ENCODE measurements at places on chromosomes 7 and 10.
A peak's percentile ranks its signal among the peaks of the same experiment; 100 is the strongest.

DNA sequence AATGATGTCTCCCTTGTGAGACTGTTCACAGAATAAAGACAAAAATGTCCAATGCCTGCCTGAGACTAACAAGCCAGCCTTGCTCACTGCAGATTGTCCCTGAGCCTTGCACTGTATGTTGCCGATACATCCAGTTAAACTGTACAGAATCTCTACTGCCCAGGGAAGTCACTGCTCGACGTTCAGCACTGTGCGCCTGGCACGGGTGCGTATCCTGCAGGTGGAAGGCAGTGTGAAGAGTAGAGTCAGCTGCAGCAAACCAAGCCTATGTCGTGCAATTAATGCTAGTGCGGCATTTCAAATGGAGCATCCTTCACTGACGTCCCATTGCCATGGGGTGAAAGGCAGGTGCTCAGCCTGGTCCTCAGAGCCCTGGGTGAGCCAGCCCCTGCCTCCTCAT, 132.9 kb downstream of the TNS3 start:
- no peak for DNase-seq

GRCh38 chr7:12715372-12716133, 28.1 kb downstream of the ARL4A start:
- peak; percentile 100 for DNase-seq

DNA sequence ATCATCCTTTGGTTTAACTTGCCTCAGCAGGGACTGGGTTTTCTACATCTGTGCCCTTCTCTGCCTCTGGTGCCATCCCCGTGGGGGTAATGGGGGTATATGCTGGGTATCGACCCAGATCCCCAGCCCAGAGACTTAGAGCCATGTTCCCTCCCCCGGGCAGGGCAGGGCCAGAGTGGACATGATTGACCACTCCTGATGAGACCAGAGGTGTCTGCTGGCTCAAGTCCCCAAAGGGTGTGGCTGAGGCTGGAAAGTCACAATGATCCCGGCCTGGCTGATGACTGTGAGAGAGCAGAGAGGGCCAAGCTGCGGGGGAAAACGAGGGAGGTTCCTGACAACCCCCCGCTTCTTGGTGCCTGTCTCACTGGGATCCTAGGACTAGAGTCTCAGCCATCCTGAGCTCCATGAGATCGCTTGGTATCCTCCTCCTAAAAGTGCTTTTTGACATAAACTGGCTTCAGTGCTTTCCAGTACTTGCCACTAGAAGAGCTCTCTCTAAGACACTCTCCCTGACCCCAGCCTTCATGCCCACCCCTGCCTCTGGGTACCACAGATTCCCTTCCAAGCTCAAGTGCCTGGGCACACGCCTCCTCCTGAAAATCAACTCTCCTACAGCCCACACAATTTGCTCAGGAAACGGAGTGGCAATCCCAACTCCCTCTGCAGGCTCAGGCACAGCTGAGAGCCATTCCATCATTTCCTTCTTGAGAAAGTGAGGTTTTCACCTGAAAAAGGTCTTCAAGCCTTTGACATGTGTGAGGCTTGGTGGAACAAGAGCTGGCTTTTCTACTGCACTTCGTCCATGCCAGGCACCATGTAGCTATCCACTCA, 33.9 kb downstream of the DRGX start:
- no peak for DNase-seq

DNA sequence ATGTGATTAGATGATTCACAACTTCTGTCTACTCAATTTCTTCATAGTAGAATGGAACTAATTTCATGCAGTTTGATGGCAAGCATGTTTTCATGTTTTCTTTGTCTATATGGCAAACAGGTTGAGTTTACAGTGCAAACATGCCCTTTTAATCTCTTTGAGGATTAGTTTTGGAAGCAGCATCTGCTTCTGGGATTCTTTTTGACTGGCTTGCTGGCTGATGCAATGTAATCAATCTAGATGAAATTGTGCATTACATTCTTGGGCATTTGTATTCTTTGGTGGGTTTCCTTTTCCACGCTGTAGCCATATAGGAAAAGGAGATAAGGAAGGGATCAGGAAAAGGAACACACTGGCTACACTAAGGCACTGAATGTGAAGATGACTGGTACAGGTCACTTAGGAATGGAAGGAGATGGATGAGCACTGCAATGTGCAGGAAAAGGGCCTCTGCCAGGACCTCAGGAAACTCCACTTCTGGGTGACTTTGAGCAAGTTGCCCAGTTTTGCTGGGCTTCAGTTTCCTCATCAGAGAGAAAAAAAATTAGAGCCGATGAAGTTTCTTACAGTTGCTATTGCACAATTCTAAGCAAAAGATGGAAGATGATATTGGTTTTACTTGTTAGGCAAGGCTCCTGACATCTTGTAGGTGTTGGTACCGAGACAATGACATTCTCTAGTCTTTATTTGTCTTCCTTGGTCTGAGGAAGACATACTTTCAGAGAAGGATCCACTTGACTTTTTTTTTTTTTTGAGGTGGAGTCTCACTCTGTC, 269.1 kb downstream of the SUGCT start:
- peak; percentile 6 for DNase-seq

DNA sequence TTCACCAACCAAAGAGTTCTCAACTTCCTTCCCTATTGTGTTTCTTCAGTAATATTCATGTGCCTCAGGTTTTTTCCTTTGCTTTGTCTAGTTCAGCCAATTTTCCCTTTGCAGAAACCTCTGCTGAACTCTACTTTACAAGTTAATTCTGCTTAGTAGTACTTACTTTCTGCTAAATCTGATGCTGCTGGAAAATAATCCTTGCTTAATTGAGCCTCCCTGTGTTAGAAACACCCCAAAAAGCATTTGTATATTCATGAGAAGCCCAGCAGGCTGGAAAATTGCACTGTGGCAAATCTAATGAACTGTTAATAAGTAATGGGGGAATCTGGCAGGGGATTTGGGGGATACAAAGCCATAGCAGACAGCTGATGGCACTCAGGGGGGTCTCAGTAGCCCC, 78.5 kb downstream of the CDCA7L start:
- no peak for DNase-seq

DNA sequence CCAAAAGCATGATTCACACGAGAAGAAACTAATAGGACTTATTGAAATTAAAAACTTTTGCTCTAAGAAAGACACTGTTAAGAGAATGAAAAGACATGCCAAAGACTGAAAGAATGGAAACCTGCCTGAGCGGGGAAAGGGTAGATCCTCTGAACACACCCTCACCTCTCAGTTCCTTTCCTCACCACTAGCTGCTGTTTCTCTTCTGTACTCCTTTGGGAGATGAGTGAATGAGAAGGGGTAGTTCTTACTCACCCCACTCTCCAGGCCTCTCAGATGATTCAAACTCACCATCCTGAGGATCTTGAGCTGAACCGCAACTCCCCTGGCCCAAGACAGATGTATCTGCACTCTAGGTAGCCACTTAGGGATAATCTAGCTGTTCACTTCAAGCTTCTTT, 41.9 kb downstream of the IQUB start:
- DNase-seq: no peak

DNA sequence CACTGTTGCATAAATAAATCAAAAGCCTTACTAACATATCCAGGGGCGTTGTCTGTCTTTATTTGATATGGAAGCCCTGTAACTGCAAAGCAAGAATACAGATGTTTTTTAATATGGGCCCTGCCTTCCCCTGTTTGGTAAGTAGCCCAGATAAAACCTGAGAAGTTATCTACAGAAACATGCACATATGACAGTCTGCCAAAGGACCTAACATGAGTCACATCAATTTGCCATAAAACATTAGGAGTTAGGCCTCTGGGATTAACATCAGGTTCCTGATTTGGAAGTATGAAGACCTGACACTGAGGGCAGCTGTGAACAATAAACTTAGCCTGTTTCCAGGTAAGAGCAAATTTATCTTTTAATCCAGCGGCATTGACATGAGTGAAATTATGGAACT, 1588.8 kb downstream of the REEP3 start:
- no peak for DNase-seq

DNA sequence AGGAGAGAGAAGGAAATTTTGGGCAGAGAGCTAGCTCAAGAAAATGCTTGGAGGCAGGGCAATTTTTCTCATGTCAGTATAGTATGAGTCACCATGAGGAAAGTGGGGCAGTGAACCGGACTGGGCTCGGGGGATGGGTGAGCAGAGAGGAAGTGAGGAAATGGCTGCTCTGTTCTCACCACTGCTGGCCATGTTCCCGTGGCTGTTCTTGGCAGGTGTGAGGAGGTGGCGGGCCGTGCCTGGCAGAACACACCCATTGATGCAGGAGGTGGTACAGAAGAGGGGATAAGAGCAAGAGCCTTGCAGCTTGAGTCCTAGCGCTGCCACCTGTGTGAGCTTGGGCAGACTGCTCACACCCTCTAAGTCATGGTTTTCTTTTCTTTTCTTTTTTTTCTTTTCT, 304.4 kb upstream of the LYZL1 start:
- DNase-seq: peak; percentile 64

DNA sequence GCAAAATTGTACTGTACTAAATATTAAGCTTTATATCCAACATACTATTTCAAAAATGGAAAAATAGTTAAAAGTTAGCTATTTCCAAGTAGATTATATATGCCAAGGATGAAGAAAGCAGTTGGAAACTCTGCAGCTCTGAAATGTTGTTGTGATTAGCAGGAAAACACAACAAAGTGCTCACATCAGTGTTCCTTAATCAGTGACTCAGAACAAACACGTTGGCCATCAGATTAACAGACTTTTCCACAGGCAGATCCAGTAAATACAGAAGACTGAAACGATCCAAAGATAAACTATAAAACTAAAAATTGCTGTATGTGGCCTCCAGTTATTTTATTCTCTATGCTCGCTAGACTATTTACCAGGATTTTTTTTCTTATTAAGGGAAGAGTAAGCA, 99.6 kb upstream of the SEMA3D start:
- DNase-seq: no peak

GRCh38 chr10:15504101-15504840, 133.2 kb upstream of the FAM171A1 start:
- no peak for DNase-seq

GRCh38 chr10:4849555-4850242, 23.7 kb downstream of the AKR1E2 start:
- DNase-seq: peak; percentile 85

- DNase-seq: peak; percentile 24
Measured at GRCh38 chr10:122407375-122408125, 33.0 kb downstream of the PLEKHA1 start.

GRCh38 chr7:100694098-100694745, at the start of gene GIGYF1:
GIGYF1 (minus strand) TSS chr7:100694250; CDS start chr7:100688238, 6,012 bp downstream.
- DNase-seq: no peak

- DNase-seq: no peak
Measured at GRCh38 chr10:23337616-23338015, 7.0 kb downstream of the C10orf67 start.

DNA sequence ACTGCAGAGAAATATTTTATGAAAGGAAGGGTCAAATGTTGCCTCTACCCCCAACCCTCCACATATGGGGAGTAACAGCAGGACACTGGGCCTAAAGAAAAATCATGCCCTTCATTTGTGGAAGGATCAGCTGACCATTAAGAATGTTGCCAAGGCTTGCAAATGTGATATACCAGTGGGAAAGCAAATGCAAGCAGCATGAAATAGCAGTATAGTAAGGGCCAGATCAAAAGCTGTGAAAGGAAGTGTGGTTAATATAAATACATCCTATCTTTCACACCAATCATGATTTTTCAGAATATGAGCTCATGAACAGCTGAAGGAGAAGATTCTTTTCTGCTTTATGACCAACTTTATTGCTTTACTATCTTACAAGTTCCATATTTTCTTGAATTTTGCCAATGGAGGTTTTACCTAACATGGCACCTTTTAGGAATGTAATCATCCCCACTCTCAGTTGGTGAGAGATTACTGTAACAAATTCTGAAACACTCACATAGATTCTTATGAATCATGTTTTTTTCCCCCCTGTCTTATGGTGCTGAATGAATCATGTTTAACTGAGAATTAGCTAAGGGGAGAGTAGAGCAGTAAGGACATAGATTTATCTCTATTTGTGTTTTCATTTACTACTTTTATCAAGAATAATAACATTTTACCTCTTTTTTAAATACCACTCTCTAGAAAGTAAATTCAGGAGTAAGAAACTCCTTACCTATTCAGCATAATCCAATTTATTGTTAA, 12.1 kb upstream of the ATAD1 start:
- DNase-seq: no peak

DNA sequence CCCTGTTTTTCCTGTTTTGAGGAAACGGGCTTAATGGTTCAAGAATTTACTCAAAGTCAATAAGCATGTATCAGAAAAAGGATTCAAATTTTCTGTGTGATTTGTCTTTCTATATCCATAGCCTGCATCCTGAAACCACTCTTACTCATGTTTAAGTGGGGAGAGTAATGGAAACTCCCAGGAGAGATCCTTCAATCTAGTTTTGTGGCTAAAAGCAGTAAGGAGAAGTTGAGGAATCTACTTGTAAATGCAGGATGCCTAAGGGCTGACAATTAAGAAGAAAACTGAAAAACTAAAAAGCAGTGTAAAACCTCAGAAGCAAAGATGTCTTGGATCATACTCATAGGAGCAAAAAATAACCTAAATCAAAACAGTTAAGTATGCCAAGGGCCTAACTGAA, 68.1 kb upstream of the GRID1 start:
- no peak for DNase-seq

DNA sequence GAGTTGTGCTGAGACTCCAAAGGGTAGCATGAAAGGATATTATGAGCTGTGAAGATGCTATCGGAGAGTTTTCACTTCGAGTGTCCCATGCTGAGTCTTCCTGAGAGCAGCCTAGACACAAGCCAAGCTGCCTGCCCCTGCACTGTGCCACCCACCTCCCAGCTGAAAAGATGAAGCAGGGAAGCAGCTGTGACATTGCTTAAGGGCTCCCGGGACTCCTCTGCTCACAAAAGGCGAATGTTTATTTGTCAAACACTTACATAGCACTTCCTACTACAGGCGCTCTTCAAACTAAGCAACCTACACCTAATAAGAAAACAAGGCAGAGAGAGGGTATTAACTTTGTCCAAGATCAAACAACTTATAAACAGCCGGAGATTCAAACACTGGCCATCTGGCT, 95.6 kb downstream of the OSBPL3 start:
- DNase-seq: no peak

- DNase-seq: no peak
Measured at GRCh38 chr7:44922351-44922694, 37.0 kb upstream of the PURB start.

DNA sequence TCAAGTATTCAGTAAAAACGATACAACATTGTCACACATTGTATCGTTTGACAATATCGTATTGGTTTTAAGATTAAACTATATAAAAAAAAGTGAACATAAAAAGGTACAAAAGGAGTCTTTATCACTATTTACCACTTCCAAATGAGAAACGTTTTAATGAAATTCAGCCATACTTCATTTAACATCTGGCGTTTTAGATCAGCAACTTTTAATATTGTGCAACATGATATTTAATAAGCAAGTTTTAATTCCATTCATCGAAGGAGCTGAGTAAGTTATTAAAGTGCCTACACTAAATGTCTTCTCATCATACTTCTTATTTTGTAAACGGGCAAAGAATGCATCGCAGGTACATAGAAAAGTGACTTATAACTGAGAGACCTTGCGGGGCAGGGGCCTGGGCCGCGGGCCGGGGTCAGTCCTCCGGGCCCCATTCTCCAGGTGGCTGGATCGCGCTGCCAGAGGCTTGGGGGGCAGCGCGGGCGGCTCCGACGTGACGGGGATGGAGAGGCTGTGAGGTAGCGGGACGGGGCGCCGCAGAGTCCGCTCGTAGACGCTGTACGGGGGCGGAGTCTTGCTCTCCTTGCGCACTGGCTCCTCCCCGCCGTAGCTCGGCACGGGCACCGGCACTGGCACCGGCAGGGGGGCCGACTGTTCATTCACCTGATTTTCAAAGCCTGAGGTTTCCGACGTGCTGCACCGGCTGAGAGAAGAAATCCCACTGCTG, 165.8 kb upstream of the IMMP2L start:
- no peak for DNase-seq

Measured in skeletal muscle cell (primary cell).